ENCODE measurements at places on chromosomes 13 and 19.

- no peak for DNase-seq
Measured at GRCh38 chr19:16587833-16588823, 15.9 kb upstream of the SLC35E1 start.

- no peak for DNase-seq
Measured at GRCh38 chr13:114203536-114203935, 24.5 kb downstream of the CFAP97D2 start.

- DNase-seq, result no peak
Measured at GRCh38 chr19:7605490-7606222, 10.0 kb downstream of the CAMSAP3 start.

GRCh38 chr19:5067678-5068077 lies 98.8 kb downstream of the KDM4B start:
- no peak for DNase-seq

DNA sequence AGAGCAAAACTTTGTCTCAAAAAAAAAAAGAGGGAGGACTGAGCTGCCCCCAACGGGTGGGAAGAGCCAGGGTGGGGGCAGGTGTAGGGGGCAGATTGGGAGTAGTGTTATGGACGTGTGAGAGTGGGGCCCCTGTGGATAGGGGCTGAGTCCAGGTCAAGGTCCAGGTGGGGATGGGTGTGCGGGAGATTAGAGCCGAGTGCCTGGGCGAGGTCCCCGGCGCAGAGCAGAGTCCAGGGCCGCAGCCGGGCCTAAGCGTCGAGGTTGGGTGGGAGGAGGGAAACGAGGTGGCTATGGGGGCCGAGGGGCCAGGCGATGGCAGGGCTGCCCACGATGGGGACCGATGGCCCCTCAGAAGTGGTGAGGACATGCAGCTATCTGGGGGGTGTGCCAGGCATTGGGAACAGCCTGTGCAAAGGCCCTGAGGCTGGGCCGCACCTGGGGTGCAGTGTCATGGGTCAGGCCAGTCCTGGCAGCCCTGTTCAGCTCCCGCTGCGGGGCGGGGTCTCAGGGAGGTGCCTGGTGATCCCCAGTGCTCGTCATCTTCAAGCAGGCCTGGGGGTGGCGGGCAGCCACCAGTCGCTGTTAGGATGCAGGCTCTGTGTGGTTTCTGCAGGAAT lies 12.3 kb upstream of the MISP start:
- no peak for DNase-seq

GRCh38 chr19:50669302-50670101 lies 20.3 kb downstream of the C19orf81 start:
- no peak for DNase-seq

DNA sequence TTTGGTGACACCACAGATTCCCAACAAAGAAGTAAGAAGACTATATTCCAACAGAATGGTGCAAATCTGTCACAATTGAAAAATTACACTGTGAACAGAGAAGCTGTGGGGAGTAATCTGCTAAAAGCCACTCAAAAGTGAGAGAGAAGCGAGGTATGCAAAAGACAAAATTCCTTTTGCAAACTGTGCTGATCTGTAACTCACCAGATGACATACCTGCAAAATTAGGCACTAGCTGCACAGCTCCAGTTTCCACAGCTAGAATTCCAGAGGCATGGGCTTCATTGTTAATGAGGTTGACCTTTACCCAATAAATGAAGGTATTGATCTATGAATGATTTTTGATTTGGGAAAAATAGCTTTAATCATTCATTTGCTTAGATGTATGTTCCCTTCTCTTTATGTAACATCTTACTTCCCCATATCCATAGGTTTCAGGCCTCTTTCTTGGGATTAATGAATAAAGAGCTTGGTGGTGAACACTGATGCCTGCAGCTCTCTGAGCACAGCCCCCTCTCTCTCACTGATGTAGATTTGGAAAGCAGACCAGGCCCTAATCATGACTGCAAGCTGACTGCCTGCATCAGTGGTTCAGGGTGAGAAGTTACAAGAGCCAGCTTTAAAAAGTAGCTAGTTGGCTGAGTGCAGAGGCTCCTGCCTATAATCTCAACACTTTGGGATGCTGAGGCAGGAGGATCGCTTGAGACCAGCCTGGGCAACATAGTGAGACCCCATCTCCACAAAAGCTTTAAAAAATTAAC lies 85.2 kb downstream of the LACC1 start:
- DNase-seq, result no peak

DNA sequence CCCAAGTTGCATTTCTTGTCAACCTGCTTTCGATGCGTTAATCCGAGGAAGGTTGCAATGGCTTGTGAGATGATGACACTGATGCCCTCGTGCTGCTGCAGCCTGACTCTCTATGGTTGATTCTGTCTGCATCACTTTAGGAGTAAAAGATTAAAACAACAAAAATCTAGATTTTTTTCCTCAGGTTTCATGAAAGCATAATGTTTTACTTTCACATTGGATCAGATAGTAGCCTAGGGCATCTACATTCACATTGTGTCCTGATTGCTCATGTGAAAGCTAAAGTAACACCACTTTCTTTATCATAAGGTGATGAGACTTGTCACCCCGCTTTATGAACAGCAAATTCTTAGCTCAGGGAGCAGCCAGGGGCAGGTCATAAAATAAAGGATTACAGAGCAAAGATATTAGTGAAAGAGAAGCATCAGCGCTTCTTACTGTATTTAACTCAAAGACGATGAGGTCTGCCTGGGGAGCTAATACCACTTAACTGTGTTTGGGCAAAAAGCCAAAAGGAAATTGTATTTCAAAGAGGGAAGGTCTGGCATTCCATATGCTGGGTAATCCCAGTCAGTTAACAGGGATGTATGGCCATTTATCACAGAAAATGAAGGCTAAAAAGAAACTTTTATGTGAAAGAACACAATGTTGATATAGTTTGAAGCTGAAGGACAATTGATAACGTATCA lies 270.5 kb downstream of the GPC6 start:
- DNase-seq, result no peak

GRCh38 chr19:45577111-45577905 lies 7.3 kb downstream of the OPA3 start:
- DNase-seq, result peak; percentile 80

DNA sequence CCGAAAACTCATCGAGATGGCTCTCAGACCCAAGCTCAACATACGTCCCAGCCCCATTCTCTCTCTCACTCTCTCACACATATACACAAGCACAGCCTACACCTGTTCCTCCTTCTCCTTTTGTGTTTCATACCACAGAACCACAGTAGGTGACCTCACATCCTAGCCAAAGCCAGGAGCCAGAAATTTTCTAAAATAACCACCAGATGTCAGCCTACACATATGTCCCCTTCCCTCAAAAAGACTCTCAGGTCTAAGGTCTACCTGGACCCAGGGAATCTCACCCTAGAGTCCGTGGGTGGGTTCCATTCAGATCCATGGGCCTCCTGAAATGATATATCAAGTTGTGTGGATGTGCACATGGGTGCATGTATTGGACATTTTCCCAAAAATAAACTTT lies 104.2 kb upstream of the IPO5 start:
- DNase-seq, result peak; percentile 3
